ENCODE measurements at places on chromosomes 13 and 19. TPM values are rescaled to one million over a fixed set of nuclear protein-coding genes. Genes with fewer than 3 reads are reported as not detected.

The CAMSAP3 gene
- total RNA-seq: 2.0 TPM

The AP1M2 gene
- not detected for total RNA-seq

The CCDC124 gene
- 68.1 TPM for total RNA-seq

The LRRC25 gene
- not detected for total RNA-seq

The GPC5 gene
- 0.14 TPM for total RNA-seq

The CGB2 gene
- total RNA-seq: 1.4 TPM

The PSG6 gene
- not detected for total RNA-seq

The RNF113B gene
- not detected for total RNA-seq

The ARHGEF1 gene
- total RNA-seq: 446 TPM

The FLT3 gene
- total RNA-seq: 0.09 TPM

The CAPN12 gene
- 15.2 TPM for total RNA-seq

The DEDD2 gene
- total RNA-seq: 28.8 TPM

The INSR gene
- total RNA-seq: 8.7 TPM

DNA sequence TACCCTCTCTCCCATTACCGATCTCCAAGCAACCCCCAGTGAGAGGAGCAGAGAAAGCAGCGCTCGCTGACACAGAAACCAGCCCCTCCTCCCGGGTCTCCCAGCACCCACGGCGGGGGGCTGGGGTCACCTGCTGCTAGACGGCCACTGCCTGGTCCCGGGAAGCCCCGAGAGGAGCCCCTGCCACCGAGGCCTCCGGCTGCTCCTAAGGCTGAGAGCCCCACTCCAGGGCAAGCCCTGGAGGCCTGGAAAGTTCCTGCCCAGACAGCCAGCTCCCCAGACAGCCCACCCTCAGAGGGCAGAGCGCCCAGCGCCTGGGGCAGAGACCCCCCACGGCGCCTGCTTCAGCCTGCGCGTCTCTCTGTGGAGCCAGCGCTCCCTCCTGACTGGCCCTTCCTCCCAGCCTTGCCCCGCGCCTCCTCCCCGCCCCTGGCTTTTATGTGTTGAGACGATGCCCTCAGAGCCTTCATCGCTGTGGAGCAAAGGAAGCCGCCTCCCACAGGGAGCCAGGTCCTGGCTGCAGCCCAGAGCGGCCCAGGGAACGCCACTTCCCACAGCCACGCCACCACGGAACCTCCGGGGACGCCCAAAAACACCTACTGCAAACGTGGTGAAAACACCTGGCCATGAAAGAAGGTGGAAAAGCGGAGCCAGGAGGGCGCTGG, 51.1 kb downstream of the MLLT1 start:
- DNase-seq: no peak

DNA sequence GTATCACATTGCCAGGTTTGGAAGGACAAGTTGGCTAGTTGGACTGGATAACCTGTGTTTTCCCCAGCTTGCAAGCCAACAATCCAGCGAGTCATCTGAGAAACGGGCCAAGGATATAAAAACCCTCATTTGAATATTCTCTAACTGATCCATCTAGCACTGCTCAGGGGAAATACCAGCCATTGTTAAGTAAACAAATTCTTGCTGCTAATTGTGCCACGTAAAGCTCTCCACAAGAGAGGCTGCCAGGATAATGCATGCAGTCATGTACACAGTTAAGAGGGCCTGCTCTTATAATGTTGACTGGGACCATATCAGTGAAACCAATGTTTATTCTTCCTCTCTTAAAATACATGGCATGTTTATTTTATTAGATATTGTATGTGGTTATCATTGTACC, 663.2 kb upstream of the SGCG start:
- DNase-seq: no peak

DNA sequence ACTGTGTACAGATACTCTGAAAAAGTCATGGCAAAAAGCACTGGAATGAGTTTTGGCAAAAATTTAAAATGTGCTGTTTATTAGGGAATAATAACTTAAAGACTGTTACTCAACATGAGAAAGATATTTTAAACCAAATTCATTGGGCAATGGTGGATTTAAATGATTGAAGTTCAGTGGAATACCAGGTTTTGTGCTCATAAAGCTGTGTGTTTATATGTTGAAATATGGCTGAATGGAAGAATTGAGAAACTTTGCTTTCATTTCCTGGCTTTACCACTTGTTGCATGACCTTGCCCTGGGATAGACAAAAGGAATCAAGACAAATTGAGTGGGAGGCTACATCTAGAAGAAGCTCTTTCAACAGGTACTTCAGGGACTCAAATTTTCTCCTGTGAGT, 246.4 kb downstream of the GPC5 start:
- no peak for DNase-seq

GRCh38 chr19:14003251-14004055, 2.7 kb downstream of the RFX1 start:
- DNase-seq: no peak

GRCh38 chr13:106349080-106349931, 186.2 kb downstream of the EFNB2 start:
- DNase-seq: no peak

- DNase-seq: no peak
These were observed 17.5 kb upstream of the NWD1 start for GRCh38 chr19:16702123-16702522.

GRCh38 chr19:41341669-41342490, 11.8 kb downstream of the TGFB1 start:
- no peak for DNase-seq

DNA sequence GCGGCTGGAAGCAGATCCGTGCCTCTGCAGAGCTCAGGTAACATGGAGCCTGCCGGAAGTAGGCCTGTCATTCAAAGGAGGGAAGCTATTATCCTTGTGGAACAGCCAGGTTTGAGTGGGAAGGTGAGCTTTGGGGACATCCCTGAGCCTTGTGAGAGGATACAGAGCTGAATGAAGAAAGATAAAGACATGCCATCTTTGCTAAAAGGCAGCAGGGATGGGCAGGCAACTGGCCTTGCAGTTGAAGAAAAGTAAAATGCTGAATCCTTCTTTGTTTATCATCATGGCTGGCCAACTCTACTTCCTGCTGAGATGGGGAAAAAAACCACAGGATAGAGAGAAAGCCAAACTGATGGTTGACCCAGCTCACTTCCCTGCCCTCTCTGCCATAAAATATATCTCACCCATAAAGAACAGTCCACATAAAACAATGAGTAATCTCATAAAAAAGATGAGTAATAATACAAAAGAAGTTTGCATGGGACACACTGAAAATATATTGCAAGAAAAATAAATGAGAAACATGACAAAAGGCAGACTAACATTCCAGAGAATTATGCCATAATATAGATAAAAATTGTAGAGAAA, 226.3 kb downstream of the DLEU7 start:
- DNase-seq: no peak

DNA sequence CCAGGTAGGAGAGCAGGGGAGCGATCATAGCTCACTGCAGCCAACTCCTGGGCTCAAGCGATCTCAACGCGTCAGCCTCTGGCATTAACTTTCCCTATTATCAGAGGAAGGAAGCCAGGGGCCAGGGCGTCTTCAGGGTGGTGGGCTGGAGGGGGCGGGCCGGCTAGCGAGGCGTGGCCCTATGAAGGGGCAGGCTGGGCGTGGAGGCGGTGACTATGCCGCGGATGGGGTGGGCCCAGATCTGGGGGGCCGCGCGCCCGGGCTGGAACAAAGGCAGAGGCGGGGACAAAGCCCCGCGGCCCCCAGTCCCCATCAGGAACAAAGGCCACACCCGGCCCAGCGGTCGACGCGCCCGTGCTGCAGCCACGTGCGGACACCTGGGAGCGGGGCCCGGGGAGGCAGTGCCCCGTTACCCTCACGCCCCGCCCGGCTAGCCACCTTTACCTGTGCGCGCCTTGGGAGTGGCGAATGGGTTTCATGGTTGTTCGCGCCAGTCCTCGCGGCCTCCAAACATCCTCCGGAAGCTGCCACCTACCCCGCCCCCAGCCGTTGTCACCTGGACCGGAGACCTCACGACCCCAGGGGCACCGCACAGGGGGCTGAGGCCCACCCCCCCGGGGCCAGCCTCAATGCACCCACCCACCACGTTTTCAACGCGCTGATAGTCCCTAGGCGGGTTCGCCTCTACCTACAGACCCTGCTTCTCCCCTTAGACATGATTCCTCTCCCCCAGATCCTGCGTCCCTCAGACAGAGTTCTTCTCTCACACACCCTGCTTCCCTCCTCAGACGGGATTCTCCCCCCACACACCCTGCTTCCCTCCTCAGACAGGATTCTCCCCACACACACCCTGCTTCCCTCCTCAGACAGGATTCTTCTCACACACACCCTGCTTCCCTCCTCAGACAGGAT, 5.4 kb upstream of the TRIM28 start:
- peak; percentile 71 for DNase-seq

DNA sequence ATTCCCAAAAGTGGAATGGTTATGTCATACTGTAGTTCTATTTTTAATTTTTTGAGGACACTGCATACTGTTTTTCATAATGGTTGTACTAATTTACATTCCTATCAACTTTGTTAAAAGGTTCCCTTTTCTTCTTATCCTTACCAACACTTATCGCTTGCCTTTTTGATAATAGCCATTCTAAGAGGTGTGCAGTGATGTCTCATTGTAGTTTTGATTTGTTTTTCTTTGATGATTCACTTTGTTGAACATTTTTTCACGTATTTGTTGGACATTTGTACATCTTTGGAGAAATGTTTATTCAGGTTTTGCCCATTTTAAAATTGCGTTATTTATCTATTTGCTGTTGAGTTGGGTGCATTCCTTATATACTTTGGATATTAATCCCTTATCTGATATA, 188.8 kb upstream of the SPRY2 start:
- no peak for DNase-seq

DNA sequence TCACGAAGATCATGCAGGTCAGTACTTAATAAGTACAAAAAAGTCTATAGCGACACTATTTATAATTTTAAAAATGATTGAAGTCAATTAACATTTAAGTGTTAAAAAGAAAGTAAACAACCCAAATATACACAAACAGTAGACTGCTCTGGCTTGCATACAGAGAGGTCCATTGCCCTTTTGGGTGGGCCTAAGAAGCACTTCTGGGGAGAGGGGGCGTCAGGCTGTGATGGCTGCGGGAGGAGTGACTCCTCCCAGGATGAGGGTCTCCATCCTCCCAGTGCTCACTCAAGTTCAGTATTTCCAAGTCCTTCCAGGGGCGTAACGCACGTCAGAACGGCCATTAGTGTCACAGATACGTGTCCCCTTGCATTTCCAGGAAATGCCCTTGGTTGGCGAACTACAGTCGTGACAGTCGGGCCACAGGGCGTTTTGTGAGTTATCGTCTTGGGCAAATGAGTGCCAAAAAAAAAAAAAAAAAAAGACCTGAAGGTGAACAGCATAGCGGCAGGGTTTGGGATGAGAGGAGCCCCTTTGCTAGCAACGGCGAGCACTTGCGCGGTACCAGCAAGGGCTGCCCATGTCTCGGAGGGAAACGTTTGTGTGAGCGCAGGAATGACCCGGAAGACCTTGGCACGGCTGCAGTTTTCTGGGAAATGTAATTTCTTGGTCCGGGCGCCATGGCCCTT, at the start of gene SCGB2B2:
Gene SCGB2B2, minus strand, starts transcription at position 463 of the 689 bp plus-strand sequence. CDS start 82,596 bp downstream, outside the sequence.
- no peak for DNase-seq

GRCh38 chr19:47257411-47258169, 1.3 kb downstream of the CCDC9 start:
- DNase-seq: no peak

DNA sequence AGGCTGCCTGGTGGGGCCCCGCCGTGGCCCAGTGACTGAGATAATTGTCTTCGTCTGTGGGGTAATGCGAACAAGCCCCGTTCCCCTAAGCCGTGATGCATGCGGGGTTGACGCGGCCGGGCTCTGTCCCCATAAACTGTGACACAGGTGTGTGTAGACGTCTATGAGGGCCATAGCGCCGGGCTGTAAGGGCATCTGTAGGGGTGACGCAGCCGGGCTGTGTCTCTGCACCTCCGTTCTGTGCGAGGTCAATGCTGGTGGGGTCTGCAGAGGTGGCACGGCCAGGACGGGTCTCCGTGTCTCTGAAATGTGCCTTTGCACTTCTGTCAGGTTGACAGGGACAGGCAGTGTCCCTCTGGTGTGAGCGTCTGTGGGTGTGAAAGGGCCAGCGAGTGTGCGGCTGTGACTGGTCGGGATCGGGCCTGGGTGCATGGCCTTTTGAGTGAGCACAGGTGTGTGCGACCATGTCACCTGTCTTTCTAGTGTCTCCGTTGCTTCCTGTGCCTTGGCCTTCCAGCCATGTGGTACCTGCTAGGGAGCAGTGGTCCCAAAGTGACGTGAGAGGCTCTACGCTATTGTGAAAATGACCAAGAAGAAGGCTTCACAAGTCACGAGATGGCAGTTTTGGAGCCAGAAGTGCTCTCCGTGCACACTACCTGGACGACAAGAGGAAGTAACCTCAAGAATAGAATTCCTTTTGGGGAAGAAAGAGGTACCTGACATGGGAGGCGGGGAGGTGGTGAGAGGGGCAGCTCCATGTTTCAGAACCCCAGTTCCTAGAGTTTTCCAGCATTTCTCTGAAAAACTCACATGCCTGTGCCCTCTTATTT, 16.4 kb upstream of the ZNF331 start:
- no peak for DNase-seq

- no peak for DNase-seq
These were observed 78.6 kb upstream of the DOCK9 start for GRCh38 chr13:99056381-99057014.

GRCh38 chr19:48844472-48844871, 8.2 kb upstream of the HSD17B14 start:
- no peak for DNase-seq

GRCh38 chr13:22726726-22727125, 454.1 kb upstream of the SGCG start:
- DNase-seq: no peak

DNA sequence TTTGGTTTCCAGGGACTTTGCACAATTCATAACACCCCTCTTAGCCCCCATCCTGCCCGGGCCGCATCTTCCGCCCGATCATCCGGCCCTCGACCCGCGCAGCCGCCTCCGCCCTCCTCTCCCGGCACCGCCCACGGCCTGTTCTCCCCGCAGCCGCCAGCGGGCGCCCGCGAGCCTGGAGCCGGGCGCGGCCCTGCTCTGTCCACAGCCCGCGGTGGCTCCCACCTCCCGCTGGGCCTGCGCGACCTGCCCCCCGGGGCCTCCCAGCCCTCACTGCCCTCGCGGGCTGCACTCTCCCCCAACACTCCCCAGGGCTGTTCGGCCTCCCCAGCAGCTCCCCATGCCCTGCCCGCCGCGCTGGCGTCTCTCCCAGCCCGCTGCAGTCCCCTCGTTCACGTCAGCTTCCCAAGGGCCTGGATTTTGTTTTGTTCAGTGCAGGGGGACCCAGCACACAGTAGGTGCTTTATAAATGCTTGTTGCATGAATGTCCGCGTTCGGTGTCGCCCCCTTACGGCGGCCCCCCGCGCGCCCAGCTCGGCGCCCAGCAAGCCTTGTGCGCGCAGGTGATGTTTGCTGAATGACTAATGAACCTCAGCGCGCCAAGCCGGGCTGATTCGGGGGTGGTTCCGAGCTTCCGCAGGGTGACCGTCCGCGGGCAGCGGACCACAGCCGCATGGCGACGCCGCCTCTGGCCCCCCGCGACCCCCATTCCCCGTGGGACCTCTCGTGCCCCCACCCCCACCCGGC, 4.6 kb upstream of the APC2 start:
- peak; percentile 91 for DNase-seq

DNA sequence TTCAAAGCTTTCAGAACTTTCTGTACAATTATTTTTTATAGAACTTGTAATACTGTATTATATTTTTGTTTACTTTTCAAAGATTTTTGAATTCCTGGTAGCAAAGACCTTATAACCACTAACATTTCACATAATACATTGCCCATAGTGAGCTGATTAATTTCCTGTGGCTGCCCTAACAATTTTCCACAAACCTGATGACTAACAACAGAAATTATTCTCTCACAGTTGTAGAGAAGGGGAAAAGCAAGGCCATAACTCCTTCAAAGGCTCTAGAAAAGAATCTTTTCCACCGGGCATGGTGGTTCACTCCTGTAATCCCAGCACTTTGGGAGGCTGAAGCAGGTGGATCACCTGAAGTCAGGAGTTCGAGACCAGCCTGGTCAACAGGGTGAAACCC, 19.1 kb downstream of the KLF12 start:
- DNase-seq: no peak

GRCh38 chr13:34345258-34345965, 527.5 kb downstream of the RFC3 start:
- DNase-seq: no peak

Measured in activated T-cell treated with anti-CD3 and anti-CD28 coated beads, Interleukin-2, amount 50 U/mL, for 72 hours (primary cell).